ENCODE measurements at places on chromosomes 5 and 9. TPM values are rescaled to one million over a fixed set of nuclear protein-coding genes. Genes with fewer than 3 reads are reported as not detected.

Gene ISL1
- 3.8 TPM for polyA plus RNA-seq

Gene KCNV2
- polyA plus RNA-seq: 0.57 TPM

Gene SURF1
- polyA plus RNA-seq: 39.1 TPM

DNA sequence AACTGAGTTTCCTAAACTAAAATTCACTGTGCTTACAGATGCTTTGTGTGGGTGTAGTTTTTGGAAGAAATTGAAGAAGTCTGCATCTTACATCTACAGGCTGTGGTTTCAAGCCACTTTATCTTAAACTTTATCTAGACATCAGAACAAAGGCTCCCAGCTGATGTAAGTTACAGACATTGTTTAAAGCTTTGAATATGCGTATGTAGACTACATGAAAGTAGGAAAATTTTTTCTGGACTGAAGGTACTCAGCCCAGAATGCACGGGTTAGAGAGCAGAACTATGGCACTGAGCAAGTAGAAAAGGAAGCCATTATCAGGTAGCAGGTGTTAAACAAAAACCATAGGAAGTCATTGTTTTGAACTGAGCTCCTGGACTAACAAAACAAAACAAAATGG lies 185.4 kb downstream of the TTC39B start:
- DNase-seq: no peak
- no peaks in the 10 kb centered on the region for H3K36me3 ChIP-seq
- no peaks in the 10 kb centered on the region for H3K27me3 ChIP-seq
- no peaks in the 10 kb centered on the region for H3K4me1 ChIP-seq
- H3K27ac ChIP-seq: no peak overlapping the region

DNA sequence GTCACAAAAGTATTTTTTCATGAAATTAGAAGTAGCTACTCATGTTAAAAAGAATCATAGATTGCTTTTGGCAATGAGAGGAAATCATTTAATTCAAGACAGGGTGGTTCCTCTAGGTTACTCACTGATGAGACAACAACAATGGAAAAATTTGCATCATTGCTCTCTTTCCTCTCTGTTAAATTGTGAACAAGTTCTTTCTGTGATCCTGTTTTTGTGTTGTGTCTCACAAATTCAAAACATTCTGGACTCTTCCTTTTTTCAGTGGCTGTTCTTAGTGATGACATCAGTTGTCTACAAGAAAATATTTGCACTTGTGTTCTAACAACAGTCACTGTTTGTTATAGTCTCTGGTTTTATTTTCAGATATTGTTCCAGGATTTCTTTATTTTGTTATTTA lies 95.3 kb downstream of the XRCC4 start:
- H3K4me1 ChIP-seq: no peaks in the 10 kb centered on the region
- no peak overlapping the region for H3K27ac ChIP-seq
- H3K4me3 ChIP-seq: no peak overlapping the region
- no peak for DNase-seq

GRCh38 chr5:79031485-79031867 lies 38.0 kb downstream of the DMGDH start:
- H3K4me3 ChIP-seq: no peak overlapping the region
- no peaks in the 10 kb centered on the region for H3K36me3 ChIP-seq
- H3K27ac ChIP-seq: no peak overlapping the region
- H3K27me3 ChIP-seq: no peaks in the 10 kb centered on the region

DNA sequence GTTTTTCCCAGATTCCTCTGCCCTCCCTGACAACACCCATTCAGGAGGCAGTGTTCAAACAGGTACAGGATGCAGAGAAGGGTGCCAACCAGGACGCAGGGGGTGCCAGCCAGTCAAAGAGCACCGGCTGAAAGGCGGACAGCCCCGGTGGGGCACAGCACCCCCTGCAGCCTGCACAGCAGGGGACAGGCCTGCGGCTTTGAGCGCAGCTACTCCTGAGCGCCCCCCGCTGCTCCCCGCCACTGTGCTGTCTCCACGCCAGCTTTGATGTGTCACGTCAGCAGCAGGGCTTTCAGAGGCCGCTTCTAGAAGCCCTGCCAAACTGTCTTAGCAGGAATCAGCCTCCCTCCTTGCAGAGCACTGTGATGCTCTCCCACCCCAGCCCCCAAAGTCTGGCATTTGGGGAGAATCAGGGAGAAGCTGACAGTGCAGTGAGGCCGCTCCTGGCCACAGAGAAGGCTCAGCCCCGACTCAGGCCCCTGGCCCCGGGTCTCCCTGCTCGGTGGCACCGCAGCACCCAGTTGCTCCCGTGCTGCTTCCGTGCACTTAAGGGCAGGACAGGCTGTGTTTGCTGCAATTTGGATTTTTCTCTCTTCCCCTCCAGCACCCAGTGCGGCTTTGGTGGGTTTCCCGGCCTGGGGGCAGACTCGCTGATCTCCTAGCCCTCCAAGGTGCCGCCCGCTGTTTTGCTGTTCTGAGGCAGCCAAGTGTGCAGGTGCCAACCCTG lies 20.3 kb downstream of the AK8 start:
- no peaks in the 10 kb centered on the region for H3K27me3 ChIP-seq
- no peak overlapping the region for H3K27ac ChIP-seq

GRCh38 chr9:109241207-109241606 lies 74.2 kb upstream of the FRRS1L start:
- DNase-seq: no peak
- no peaks in the 10 kb centered on the region for H3K27me3 ChIP-seq
- H3K4me1 ChIP-seq: peaks cover 24% of the 10 kb centered on the region
- H3K36me3 ChIP-seq: peaks cover 3% of the 10 kb centered on the region

DNA sequence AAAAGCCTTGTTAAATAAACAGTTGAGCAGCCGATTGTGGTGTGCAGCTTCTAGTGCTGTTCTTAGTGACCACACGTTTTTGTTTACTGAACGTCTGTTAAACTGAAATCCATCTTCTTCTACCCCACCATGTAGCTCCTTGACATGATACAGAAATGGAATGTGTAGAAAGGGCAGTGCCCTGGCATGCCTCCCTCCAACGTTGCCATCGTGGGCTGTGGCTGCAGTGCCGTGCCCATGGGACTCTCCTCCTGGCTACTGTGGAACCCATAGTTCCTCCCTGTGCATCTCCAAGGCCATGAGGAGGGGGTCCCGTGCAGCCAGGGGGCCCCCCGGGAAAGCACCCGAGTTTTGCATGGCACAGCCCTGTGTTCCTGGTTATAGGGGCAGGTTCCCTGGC lies 23.3 kb upstream of the TGFBI start:
- no peak overlapping the region for H3K27ac ChIP-seq
- no peak overlapping the region for H3K4me3 ChIP-seq
- no peaks in the 10 kb centered on the region for H3K36me3 ChIP-seq
- H3K4me1 ChIP-seq: peaks cover 7% of the 10 kb centered on the region
- no peaks in the 10 kb centered on the region for H3K27me3 ChIP-seq
- DNase-seq: no peak

DNA sequence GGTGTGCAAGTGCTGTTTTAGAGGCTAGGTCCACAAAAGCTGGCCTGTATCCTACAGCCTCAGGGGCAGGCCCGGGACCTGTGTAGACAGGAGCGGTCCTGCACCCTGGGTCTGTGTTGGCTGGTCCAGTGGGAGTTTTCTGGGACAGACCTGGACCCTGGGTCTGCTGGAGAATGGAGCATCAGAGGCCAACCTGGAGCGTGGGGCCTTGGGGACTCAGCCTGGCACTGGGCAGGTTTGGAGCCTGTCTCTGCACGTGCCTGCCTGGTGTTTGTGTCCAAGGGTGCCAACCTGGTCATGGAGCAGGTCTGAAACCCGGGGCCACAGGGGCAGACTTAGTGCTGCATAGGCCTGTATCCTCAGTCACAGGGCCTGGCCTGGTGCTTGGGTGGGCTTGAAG lies 45.8 kb downstream of the SRFBP1 start:
- no peak overlapping the region for H3K4me3 ChIP-seq
- no peaks in the 10 kb centered on the region for H3K27me3 ChIP-seq
- DNase-seq: no peak
- H3K36me3 ChIP-seq: peaks cover 2% of the 10 kb centered on the region

DNA sequence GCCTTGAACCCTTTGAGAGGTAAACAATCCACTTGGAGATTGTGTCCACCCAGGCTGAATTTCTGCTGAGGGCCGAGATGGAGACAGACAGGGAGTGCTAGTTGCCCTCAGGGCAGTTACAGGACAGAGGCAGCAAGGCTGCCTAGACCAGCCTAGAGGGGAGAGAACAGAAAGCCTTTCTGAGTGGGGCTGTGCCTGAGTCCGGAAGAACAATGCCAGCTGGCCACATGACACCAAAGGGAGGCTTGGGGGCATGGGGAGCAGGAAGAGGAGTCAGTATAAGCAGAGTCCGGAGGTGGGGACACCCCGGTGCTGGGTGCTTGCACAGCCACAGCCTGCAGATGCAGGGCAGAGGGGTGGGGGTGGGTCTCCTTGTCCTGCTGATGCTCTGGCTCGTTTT lies 145.7 kb downstream of the CFAP90 start:
- DNase-seq: no peak
- H3K27ac ChIP-seq: no peak overlapping the region
- peaks cover 3% of the 10 kb centered on the region for H3K36me3 ChIP-seq
- no peaks in the 10 kb centered on the region for H3K27me3 ChIP-seq

- no peaks in the 10 kb centered on the region for H3K27me3 ChIP-seq
- no peak for DNase-seq
- H3K4me3 ChIP-seq: no peak overlapping the region
Measured at GRCh38 chr5:172276214-172276613, 7.3 kb downstream of the UBTD2 start.
